ENCODE measurements at places on chromosomes 6 and 20. TPM values are rescaled to one million over a fixed set of nuclear protein-coding genes. Genes with fewer than 3 reads are reported as not detected.

GRCh38 chr6:7787137-7787608, 61.3 kb downstream of the BMP6 start:
- no peak for DNase-seq

GRCh38 chr20:44485078-44485829, 9.6 kb downstream of the TTPAL start:
- no peak for DNase-seq

GRCh38 chr6:36312854-36313648, 23.6 kb downstream of the BNIP5 start:
- DNase-seq = no peak

- DNase-seq = no peak
Measured at GRCh38 chr20:15699431-15700146, 873.7 kb downstream of the KIF16B start.

DNA sequence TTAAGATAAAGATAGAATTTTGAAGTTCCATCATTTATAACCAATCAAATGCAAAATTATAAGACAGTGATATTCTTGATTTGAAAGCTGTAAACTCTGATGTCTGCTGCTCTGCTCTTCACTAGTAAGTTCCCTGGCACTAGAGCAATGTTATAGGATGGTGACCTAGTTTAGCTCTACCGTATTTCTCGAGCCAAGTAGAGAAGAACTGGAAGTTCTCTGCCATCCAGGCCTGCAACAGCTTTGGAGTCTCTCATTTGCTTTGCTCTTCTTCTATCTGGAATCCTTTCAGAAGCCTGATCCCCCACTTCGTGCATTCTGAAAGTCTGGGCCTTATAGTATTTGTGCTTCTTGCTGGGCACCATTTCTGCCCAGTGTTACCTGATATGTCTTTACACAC, 100.3 kb downstream of the PLCB1 start:
- no peak for DNase-seq

DNA sequence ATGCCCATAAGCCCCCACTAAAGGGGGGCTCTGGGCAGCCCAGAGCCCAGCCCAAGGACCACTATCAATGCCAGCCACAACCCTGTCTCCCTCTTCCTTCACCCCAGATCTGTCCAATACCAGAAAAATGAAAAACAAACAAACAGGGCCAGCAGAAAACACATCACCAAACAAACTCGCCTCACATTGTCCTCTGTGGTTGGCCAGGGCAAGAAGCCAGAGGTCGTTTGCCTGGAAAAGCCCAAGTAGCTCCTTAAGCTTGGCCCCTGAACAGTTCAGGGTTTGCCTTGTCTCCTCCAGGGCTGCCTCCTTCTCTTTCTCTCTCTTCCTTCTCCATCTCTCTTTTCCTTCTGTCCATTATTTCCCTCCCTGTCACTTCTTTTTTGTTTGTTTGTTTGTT, 10.1 kb upstream of the SCUBE3 start:
- DNase-seq = no peak

DNA sequence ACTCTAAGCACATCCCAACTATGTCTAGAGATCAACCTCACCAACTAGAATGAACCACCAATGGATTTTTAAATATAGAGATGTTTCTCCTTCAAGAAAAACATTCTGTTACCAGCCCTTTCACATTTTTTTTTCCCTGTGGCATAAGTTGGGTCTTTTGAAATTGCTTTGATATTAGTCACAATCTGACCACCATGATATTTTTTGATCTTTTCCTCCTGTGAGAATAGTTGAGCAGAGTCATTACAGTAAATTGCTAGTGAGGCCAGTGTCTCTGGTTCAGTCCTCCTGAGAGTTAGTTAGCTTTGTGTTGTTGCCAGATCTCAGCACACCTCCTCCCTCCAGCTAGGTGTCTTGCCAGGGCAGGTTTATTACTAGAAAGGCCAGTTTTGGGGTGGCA, 79.7 kb upstream of the MYLIP start:
- DNase-seq = peak; percentile 72

DNA sequence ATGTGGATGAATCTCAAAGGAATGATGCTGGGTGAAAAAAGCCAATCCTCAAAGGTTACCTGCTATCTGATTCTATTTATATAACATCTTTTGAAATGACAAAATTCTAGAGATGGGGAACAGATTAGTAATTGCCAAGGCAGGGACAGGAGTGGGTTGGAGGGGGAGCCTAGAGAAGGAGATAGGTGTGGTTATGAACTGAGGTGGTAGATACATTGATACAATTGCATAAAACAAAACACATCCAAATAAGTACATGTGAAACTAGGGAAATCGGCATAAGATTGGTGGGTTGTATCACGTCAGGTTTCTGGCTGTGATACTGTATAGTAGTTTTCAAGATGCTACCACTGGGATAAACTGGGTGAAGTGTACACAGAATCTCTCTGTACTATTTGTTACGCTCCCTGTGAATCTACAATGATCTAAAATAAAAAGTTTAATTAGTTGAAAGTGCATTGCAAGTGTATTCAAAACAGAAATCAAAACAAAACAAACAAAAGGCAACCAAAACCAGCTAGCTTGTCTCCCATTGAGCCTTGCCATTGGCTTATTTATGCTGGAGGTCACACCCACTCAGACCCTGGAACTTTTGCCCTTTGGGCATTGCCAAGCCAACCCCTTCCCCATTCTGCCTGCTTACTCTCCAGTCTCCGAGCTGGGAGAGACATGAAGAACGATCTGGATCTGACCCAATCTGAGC, 27.8 kb downstream of the PPP1R16B start:
- DNase-seq = no peak

Gene ZNF391
- total RNA-seq = 6.6 TPM

DNA sequence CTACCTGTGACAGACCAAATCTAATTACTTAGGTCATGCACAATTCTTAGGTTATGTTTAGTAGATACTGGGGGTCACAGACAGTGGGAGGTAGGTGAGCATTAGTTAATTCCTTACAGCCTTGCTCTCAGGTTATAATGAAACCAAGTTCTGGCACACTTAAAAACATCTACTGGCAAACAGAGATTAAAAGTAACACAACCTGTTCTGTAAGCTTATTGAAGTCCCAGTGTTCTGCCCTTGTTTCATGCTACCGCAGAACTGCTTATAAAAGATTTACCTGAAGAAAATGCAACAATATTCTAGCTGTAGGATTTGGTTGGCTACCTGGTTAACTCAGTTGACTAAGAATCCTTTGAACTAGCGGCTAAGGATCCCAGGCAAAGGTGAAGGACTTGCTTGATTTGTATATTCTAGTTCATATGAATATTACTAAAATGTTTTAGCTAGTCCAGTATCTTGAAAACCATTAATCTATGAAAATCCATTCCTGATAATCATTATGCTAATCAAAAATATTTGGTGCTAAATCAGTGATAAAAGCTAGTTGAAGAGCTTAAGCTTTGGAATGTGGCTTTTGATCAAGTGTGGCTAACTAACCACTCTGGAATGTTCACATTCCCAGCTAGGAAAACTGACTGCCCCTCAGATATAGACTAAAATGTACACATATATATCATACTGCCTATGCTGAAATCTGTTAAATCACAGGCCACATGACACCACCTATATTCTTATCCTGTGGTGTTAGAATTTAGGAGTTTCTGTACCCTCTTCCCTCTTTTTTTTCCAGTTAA, 7.2 kb downstream of the PEX3 start:
- peak; percentile 40 for DNase-seq

Gene COQ3
- 8.3 TPM for total RNA-seq

GRCh38 chr20:46545077-46545826, 5.2 kb downstream of the OCSTAMP start:
- DNase-seq = peak; percentile 59

Gene RBCK1
- total RNA-seq = 166 TPM

GRCh38 chr6:18154507-18155149, at the start of gene TPMT:
TPMT (minus strand) TSS chr6:18155077; CDS start chr6:18149127, 5,950 bp downstream.
- DNase-seq = peak; percentile 9

DNA sequence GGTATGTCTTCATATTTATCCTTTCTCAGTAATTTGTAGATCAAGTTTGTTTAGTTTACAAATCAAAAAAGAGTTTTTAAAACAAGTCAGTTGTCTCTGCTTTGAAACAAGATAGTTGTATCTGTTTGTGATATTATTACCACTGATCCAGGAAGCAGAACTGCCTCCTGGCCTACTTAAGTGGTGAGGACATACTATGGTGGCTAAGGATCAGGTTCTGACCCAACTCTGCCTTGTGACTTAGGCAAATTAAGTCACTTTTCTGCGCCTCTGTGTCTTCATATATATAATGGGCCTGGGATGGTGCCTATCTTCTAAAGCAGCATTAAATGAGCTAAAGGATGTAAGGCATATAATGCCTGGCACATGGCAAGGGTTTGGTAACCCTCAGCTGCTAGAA, 8.7 kb downstream of the ANKS1A start:
- no peak for DNase-seq

- peak; percentile 4 for DNase-seq
Measured at GRCh38 chr6:105402090-105402938, 568 bp downstream of the PREP start.

Gene HDGFL1
- not detected for total RNA-seq

DNA sequence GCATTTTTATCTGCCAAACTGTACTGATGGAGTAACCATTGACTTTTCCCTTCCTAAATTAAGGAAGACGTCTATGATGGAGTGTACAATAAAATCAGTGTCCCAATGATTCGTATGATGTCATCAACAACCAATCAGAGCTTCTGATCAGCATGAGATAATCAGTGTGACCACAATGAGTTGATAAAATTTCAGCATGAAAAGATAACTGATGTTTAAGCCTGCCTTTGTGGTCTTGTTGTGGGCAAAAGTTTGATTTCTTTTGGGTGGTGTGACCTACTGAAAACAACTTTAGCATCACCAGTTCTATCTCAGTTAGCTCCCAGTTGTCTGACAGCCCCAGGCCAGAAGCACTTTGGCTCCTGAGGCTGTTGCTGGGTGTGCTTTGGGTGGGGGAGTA, 3.3 kb downstream of the PCIF1 start:
- no peak for DNase-seq

- DNase-seq = no peak
Measured at GRCh38 chr6:26484161-26484560, 15.9 kb upstream of the BTN1A1 start.

Data from renal cortical epithelial cell (primary cell).